ENCODE measurements at places on chromosomes 1 and 21.

DNA sequence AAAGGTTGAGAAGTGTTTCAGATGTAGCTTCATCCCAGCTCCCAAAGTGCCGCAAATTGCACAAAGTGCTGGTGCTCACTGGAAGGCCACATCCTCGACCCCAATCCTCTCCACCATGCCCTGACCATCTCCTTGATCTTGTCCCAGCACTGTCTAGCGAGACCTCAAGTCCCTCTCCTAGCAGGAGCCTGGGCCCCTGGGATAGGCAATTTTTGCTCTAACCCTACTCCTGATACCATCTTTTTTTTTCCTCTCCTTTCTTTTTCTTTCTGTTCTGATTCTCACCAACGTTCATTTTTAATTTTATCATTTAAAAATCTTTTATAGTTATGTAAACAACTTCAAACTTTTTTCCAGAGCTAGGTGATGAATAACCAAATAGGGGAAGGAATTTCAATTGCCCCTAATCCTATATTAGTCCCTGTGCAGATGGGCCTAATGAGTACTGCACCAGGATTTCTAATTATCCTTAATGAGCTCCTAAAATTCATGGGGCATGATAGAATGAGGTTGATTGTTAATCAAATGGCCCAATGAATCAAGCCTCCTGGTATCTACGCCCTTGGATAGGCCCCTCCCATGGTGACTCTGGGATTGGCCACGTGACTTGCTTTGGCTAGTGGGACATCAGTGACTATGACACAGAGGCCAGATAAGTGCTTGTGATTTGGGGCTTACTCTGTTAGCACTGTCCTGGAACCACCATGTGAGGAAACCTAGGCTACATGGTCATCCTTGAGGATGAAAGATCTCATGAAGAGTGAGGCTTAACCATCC lies 41.5 kb upstream of the TENT5B start:
- peak; percentile 72 for DNase-seq

DNA sequence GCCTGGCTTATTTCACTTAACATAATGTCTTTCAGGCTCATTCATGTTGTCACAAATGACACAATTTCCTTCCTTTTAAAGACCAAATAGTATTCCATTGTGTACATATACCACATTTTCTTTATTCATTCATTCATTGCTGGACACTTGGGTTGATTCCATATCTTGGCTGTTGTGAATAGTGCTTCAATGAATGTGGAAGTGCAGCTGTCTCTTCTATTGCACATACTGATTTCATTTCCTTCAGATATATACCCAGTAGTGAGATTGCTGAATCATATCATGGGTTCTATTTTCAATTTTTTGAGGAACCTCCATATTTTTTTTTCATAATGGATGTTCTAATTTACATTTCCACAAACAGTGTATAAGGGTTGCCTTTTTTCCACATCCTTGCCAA lies 38.6 kb upstream of the WLS start:
- DNase-seq = no peak

- DNase-seq = no peak
Measured at GRCh38 chr21:37982496-37983318, 66.5 kb upstream of the KCNJ6 start.

DNA sequence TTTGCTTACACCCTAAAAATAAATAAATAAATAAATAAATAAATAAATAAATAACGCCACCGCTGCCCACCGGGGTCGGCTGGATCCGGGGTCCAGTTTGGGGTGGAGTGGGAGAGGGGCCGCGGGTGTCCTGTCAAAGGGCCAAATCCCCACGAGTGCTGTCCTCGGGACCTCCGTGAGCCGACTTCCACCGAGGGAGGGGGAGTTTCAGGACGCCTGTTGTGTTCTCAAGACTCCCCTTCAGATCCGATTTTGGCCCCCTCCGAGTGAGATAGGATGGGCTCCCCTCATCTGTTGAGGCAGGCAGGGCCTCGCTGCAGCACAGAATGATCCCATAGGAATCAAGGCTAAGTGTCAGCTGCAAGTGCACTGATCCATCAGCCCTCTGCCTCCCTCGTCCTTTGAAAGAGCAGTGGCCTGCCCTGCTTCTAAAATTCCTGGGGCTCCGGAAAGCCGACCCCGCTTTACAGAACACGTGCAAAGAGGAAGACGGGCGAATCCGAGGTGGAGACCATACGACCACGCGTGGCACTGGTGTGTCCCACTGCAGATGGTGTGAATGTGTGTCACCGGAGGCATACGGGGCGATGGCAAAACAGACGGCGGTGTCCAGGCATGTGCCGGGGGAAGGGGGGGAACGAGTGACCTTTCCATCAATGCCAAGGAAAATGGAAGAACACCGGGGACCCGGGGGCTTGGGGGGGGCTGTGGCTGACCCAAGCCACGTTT lies 3880.5 kb downstream of the SRGAP2C start:
- DNase-seq = no peak

- peak; percentile 27 for DNase-seq
Measured at GRCh38 chr1:17347769-17348592, 24.0 kb upstream of the PADI6 start.

GRCh38 chr1:201050515-201051277 lies 27.2 kb upstream of the KIF21B start:
- no peak for DNase-seq

DNA sequence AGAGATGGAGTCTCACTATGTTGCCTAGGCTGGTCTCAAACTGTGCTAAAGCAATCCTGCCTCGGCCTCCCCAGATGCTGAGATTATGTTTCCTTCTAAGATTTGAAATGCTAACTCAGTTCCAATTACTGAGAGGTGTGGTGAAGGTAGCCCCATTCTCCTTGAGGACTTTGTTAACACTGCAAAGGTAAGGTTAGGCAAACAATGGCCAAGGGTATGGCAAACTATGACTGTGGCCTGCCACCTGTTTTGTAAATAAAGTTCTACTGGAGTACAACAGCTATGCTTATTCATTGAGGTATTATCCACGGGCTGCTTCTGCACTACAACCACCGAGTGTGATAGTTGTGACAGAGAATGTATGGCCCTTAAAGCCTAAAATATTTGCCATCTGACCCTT lies 9.6 kb upstream of the RIT1 start:
- no peak for DNase-seq

- no peak for DNase-seq
Measured at GRCh38 chr1:185297982-185298381, 19.1 kb downstream of the IVNS1ABP start.

DNA sequence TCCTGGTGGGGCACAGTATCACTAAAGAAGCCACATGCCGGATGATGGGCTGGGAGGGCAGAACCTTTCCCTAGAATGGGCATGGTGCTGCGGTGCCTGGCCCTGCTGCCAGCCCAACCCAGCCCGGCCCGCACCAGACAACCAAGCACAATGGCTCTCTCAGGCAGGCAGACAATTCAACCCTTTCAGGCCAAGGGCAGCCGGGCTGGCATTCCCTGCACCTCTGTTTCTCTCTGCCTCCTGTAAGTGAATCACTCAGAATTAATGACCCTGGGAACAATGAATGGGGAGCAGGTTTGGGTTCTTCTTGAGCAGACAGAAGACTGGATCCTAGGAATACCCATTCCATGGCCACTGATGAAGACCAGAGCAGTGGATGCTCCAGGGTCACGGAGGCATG lies 41.0 kb upstream of the IFFO2 start:
- DNase-seq = no peak

- DNase-seq = no peak
Measured at GRCh38 chr1:147162093-147162492, 10.2 kb downstream of the PRKAB2 start.

DNA sequence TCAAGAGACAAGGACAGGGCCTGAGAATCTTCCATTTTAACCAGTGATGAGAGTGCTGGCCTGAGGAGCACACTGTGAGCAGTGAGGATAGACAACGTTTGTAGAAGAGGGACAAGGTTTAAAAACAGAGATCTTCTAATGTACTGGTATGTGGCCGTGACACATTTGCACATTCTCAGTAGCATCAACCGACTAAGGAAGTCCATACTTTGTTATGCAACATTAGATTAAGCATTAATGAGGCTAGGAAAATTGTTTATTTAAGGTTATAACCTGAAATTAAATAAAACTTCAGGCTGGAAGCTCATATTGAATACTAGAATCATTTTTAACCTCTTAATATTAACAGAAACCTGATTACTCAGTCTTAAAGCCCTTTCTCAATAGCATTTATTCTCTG lies 99.0 kb downstream of the SLC45A1 start:
- no peak for DNase-seq

DNA sequence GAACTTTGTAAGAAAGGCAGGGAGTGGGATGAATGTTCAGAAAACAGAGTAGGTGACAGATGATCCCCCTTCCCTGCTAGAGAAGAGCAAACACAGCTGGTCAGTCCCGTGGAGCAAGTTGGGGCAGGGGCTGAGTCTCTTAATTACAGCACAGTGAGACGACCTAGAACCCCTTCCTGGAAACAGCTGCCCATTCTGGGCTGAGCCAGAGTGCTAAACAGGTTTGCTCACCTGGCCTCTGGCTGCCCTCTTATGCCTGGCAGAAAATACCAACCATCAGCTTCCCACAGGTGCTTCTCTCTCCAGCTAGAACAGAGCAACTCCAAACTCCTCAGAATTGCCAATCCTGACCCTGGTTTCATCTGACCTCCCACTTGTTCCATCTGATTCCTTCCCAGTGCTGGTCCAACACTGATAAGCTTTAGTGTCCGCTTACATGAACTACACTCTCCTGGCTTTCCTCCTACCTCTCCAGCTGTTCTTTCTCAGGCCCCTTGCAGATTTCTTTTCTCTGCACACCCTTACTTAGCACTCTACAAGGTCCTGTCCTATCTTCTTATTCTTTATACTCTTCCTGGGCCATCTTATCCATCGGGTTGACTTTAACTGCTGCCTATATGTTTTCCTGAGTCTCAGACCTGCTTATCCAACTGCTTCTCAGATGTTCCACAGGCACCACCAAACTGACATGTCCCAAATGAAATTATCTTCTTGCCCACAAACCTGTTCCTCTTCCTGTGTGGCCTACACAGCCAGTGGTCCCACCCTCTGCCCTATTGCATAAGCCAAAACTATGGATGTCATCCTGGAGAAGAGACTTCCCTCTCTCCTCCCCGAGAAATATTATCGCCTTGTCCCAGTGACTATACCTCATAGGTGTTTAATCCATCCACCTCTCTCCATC lies 22.6 kb upstream of the COL9A2 start:
- DNase-seq = no peak

DNA sequence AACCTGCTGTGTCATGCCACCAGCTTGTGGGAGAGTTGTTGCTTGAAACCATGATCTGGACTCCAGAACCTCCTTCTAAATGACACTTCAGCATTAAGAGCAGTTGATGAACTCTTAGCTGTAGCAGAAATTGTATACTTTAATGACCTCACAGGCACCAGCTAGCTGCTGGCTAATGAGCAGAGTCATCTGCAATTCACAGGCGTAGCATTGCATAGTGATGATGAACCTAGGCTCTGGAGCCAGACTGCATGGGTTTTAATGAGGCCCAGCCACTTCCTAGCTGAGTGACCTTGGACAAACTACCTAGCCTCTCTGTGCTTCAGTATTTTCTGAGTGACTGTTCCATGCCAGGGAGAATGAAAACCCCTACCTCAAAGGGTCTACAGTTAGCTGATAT lies 407.1 kb downstream of the LMO4 start:
- DNase-seq = no peak

- no peak for DNase-seq
Measured at GRCh38 chr1:61534847-61535246, 190.1 kb downstream of the TM2D1 start.

- no peak for DNase-seq
Measured at GRCh38 chr1:184532199-184532598, 145.4 kb downstream of the C1orf21 start.

DNA sequence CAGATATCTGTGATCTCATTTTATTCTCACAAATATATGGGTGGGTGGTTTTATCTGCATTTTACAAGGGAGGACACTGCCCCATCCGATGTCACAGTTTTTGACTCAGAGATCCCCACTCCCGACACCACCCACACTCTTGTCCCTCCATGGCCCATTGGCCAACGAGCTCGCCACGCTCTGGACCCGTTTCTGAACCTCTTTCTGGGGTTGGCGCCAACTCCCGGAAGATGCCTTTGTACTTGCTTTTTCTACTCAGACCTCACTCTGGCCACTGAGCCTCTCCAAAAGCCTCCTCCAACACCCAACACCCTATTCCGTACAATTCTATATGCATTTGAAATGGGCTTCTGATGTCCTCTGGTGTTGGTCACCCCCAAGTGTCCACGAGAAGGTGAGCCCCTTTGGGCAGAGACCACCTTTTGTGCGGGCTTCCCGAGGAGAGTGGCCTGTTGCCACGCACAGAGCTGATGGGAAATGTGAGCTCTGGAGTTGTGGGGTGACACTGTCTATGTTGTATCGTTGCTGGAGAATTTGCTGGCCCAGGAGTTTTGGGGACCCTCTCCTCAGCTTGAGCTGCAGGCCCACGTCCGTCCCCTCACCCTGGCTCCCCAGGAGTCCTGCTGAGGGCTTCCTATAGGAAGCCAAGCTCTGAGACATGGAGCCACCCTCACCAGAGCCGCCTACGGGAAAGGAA lies 366.9 kb upstream of the VAMP3 start:
- DNase-seq = no peak

DNA sequence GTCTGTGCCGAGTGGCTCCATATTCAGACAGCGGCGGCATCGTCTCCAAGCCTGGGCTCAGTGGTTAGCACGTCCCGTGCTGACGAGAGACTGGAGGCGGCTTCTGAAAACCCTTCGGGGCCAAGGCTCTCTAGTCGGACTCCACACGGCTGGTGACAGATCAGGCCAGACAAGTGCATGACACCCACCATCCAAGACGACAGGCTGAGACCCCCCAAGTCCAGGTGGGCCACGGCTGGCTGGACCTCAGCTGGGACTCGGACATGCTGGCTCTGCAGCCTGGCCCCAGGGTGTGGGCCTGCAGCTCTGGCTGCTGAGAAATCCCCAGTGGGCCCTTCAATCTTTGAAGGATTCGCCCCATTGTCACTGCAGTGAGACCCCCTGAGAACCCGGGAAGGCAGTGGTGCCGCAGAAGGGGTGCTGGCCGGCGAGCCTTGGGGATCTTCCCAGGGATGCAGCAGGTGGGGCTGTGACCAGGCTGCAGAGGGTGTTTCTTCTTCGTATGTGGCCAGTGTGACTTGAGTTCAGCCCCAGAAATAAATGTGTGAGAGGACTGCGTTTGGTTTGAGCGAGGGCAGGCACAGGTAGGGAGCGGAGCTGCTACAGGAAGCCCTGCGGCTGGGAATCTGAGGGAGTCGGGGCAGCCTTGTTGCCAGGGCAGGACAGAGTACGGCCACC lies 15.9 kb upstream of the SLC19A1 start:
- DNase-seq = no peak

DNA sequence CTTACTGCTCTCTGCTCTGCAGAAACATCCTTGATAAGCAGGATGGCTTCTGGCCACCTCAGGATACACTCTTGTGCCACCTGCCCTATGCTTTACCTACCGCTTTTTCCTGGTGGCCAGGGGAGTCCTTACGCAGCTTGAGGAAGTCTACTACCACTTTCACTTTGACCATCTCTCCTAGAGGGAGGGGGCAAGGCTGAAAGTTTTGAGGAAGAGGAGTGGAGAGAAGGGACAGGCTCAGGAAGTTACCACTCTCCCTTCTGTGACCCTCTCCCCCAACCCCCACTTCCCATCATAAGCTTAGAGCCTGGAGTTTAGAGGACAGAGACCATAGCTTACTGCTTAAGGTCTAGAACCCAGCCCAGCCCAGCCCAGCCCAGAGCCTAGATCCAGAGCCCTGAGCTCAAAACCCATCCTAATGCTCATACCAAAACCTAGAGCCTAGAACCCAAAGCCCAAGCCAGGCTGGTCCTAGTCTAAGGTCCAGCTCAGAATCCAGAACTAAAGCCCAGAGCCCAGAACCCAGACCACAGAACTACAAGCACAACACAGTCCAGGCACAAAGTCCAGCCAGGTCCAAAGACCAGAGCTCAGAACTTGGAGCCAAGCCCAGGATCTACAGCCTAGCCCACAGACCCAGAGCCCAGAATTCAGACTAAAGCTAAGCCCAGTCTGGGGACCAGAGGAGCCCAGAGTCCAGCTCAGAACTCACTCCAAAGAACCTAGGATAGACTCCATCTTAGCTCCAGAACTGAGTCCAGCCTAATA lies 18.0 kb upstream of the MFSD2A start:
- DNase-seq = no peak

All from NCI-H82 (cell line).